GM13976 (cell line): ENCODE measurements at places on chromosomes 4 and X.
A peak's percentile ranks its signal among the peaks of the same experiment; 100 is the strongest.

DNA sequence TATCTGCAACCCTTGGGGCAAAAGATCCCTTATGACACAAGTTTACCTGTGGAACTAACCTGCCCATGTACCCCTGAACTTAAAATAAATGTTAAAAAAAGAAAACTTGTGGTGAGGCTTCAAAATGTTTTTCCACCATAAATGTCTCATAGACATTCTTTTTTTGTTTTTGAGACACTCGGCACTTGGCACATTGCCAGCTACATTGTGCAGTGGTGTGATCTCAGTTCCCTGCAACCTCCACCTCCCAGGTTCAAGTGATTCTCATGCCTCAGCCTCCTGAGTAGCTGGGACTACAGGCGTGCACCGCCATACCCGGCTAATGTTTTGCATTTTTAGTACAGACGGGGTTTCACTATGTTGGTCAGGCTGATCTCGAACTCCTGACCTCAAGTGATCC lies 528.9 kb upstream of the CXorf51A start:
- no peak for DNase-seq

GRCh38 chrX:152897222-152898131 lies at the start of gene ZNF185:
Gene ZNF185, plus strand, starts transcription at chrX:152898067. Its CDS starts 16,423 bp downstream, at chrX:152914490.
- no peak for DNase-seq

DNA sequence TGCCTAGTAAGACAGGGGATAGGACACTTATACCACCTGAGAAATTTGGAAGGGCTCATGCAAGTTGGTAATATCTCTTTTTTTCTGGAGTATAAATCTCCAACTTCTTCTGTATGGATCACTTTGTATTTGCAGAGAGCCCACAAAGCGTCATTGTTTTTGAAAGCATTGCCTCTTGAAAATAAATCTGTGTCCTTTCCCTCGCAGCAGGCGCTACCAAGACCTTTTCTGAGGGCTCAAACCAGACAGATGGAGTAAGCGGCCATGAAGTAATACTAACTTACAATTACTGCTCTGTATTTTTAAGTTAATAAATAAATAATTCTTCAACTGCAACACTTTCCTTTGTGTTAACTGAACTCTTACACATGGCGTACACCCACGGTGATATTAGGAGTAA lies 56.0 kb upstream of the FBXW7 start:
- DNase-seq = no peak

DNA sequence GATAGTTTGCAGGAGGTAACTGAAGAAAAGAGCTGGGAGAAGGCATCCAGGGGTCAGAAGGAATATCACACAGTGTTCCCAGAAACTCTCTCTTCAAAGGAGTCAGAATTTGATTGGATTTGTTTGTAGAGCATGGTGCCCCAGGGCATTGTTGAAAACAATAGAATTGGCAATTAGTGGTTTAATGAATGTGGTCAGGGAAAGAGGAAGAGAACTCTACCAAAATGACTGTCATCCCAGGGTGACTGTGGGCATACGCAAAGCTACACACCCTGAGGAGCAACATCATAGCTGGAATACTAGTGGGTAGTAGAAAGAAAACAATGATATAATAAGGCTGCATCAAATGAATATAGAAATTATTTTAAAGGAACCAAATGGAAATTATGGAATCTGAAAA lies 21.5 kb downstream of the TNIP2 start:
- no peak for DNase-seq

GRCh38 chr4:139665079-139665689 lies 435 bp upstream of the MGST2 start:
- DNase-seq = no peak

- no peak for DNase-seq
These were observed 119.0 kb downstream of the ADGRL3 start for GRCh38 chr4:61319156-61319555.

DNA sequence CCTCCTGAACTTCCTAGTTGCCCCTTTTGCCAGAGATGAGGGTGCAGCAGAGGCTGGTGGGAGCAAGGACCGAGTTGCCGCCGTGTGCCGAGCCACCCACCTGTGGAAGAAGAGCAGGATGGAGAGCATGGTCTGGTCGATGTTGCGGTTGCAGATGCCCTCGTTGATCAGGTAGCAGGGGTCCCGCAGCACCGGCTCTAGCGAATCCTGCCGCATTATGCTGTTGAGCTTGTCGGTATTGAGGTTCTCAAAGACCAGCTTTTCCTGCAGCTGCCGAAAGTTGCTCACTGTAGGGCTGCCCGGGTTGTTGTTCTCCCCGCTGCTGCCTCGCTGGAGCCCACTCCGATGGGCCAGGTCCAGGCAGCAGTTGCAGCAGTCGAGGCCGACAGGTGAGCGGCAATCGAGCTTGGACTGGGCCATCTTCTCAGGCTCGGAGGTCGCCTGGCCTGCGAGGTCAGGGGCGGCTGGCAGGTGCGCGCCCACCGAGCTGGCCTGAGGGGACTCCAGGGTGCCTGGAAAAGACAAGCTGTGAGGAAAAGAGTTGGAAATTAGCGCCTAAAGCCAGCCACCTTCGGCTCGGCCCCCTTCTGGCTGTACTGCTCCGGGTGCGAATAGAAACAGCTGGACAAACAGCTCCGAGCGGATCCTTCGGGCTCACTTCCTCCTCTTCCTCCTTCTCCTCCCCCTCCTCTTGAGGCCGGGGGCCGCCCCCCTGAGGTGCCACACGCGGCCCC lies 420 bp downstream of the TSC22D3 start:
- peak; percentile 21 for DNase-seq

- no peak for DNase-seq
These were observed 41.7 kb upstream of the TSPAN7 start for GRCh38 chrX:38519651-38520050.

- no peak for DNase-seq
These were observed 15.2 kb upstream of the F11 start for GRCh38 chr4:186250760-186251159.

DNA sequence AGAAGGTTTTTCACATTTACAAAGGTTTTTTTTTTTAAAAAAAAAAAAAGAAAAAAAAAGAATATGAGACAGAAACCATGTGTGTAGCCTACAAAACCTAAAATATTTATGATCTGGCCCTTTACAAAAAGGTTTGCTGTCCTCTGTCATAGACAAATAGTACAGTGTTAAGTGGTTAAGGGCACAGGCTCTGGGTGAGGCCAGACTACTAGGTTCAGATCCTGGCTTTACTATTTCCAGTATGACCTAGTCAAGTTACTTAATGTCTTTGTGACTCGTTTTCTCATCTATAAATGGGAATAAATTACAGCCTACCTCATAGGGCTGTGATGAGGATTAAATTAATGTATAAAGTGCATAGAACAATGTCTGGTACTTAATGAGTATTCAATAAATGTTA lies 56.5 kb downstream of the GAB1 start:
- DNase-seq = no peak

DNA sequence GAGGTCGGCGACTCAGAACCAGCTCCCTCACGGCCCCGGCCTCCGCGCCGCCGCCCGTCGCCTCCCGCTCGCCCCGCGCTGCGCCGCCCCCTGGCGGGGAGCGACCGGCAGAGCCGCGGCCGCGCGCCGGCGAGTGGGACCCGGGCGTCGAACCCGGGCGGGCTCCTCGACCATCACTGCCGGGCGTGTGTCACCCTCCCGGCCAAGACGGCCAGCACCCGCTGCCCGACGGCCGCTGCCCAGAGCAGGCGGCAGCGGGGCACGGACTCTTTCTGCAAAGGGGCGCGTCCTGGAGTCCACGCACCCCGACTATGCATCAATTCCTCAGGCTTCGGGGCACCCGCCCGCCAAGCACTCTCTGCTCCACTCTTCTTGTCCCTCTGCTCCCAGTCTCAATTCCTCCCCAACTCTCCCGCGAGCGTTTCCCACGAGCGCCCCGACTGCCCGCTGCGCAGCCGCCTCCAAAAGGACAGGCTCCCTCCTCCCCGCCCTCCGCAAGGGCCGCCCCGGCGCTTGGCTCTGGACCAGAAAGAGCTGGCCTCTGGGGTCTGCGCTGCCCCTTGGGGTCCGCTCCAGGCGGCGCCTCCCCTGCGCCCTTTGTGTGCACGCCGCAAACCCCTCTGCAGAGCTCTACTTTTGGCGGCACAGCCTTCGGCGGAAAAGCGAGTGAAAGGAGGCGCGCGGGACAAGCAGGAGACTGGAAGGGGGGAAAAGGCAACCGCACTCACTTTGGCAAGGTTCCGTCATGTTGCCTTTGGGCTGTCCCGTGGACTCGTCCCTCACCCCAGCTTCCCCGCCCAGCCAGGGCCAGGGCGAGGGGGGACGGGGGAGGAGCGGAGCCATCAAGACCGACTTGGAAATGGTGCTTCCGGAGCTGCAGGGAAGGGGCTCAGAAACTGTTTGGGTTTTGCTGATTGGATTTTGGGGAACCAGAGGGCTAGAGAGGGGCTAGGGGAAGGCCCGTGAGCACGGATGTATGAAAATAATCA lies 1.0 kb downstream of the PDE5A start:
- DNase-seq = peak; percentile 87

DNA sequence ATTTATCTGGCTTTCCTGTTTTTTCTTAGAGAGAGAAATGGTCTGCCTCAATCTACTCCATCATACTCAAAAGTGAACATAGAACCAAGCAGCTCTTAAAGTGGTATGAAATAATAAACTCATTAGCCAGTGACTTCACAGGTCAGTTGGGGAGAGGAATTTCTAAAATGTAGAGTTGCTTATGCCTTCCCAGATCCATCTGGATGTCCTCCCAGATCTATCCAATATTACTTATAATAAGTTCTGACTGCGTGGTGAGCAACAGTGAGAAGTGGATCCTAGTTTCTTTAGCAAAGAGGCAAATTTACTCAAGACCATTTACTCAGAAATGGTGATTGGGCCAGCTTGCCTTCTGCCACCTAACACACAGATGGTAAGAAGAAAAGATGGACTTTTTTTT lies 748.0 kb downstream of the PCDH18 start:
- no peak for DNase-seq

DNA sequence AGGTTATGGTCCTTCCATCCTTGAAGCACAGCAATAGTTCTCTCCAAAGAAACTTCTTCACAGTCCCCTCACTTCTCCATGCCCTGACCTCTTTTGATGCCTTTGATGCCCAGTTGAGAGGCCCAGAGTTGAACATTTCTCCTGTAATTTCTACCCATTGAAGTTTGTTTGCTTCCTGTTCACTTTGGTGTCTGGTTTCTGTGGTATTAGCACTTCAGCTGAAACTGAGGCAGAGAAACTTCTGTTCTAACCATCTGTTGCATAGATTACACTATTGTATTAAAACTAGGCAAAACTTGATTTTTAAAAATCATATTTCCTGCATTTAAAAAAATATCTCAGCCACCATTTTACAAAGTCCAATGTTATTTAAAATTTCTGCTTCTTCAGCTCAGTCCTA lies 89.8 kb upstream of the ADGRG2 start:
- no peak for DNase-seq

- no peak for DNase-seq
These were observed 131.4 kb downstream of the CBR4 start for GRCh38 chr4:168878623-168879022.

- DNase-seq = no peak
These were observed 30.5 kb downstream of the RAB40A start for GRCh38 chrX:103488794-103489193.

GRCh38 chr4:73197220-73197619 lies 61.4 kb downstream of the ANKRD17 start:
- no peak for DNase-seq

GRCh38 chr4:147201016-147201415 lies 255.4 kb upstream of the TTC29 start:
- DNase-seq = no peak

- no peak for DNase-seq
These were observed 109.1 kb upstream of the HUWE1 start for GRCh38 chrX:53795576-53795975.

DNA sequence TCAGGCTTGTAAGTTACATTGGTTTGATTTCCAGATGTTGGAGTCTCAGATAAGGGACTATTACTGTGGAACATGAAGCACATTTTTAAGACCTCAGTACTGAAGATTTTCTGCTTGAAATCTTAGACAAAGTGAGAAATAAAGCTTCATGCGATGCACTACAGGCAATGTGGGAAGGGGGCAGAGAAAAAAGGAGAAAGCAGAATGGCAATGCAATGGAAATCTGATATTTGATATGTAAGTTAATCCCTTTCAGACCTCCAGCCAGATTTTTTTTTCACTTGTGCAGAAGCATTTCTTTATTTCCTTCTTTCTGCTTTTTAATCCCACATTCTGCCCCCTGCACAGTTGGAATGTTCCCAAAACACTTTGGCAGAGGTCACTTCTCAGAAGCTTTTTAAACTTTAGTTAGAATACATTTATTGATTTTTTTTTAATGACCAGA lies 174.3 kb downstream of the ADGRL3 start:
- no peak for DNase-seq

DNA sequence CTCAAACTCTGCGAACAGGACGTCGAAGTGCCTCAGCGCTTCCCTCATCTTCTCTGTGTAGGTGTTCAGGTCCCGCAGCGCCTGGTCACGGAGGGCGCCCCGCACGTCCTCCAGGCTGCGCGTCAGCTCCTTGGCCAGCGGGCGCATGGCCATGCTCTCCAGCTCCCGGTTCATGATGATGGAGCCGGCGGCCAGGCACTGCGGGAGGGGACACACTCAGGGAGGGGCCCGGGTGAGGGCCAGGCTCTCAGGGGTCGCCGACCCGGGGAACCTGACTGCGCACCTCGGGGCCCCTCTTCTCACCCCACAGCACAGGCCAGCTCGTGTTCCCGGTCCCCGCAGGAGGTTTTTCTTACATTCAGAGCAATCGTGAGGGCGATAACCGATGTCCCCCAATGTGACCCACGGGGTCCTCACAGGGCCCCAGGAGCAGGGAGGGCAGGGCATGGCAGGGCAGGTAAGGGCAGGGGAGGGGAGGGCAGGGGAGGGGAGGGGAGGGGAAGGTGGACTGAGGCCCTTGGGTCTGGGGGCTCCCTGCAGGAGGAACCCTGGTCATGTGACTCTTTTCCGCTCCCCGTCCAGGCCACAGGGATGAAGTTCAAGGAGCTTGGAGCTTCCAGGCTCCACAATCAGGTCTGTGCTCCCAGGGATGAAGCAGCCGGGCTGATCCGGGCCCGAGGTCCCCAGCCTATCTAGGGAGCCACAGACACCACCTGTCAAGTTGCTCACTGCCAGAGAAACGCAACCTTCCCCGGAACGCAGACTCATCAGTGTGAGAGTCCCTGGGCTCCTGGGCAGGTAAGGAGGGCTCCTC lies 77.8 kb upstream of the MXD4 start:
- no peak for DNase-seq

DNA sequence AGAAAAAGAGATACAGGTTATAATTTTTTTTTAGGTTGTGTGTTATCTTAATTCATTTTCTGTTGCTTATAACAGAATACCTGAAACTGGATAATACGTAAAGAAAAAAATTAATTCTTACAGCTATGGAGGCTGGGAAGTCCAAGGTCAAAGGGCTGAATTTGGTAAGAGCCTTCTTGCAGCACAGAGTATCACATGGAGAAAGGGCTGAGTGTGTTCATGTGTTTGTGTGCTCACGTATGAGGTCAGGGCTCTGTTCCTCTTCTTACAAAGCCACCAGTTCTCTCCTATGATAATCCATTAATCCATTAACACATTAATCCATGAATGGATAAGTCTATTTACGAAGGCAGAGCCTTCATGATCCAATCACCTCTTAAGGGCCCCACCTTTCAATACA lies 8.6 kb upstream of the RAB28 start:
- DNase-seq = no peak

GRCh38 chr4:183284965-183285364 lies 35.1 kb downstream of the CLDN22 start:
- DNase-seq = no peak

- no peak for DNase-seq
These were observed 87.9 kb downstream of the EVC start for GRCh38 chr4:5798946-5799345.

GRCh38 chr4:40369437-40370274 lies 34.5 kb downstream of the CHRNA9 start:
- peak; percentile 39 for DNase-seq

GRCh38 chr4:102878901-102879300 lies 10.1 kb downstream of the CISD2 start:
- no peak for DNase-seq
